SW480 (cell line): ENCODE measurements at places on chromosomes 1 and 21.

- DNase-seq = peak; percentile 8
Measured at GRCh38 chr1:112704391-112704933, 2.5 kb downstream of the RHOC start.

- no peak for DNase-seq
Measured at GRCh38 chr21:41410767-41411448, 15.1 kb upstream of the MX1 start.

- peak; percentile 35 for DNase-seq
Measured at GRCh38 chr1:198088360-198089071, 68.3 kb upstream of the NEK7 start.

- DNase-seq = no peak
Measured at GRCh38 chr1:207424570-207425131, 29.5 kb upstream of the CR2 start.

DNA sequence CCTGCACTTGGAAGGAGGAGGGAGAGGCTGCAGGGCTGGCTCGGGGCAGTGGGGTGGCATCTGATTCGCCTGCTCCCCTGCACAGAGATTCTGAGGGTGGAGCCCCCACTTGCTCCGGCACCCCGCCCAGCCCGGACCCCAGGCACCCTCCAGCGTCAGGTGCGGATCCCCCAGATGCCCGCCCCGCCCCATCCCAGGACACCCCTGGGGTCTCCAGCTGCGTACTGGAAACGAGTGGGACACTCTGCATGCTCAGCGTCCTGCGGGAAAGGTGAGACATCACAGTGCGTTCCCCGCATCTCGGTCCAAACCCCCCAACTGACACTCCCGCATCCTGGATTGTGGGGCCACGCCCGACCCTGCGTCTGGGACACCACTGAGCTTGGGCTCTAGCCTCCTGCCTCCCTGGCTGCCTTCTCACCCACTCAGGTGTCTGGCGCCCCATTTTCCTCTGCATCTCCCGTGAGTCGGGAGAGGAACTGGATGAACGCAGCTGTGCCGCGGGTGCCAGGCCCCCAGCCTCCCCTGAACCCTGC, 7.9 kb downstream of the ADAMTSL4 start:
- no peak for DNase-seq

DNA sequence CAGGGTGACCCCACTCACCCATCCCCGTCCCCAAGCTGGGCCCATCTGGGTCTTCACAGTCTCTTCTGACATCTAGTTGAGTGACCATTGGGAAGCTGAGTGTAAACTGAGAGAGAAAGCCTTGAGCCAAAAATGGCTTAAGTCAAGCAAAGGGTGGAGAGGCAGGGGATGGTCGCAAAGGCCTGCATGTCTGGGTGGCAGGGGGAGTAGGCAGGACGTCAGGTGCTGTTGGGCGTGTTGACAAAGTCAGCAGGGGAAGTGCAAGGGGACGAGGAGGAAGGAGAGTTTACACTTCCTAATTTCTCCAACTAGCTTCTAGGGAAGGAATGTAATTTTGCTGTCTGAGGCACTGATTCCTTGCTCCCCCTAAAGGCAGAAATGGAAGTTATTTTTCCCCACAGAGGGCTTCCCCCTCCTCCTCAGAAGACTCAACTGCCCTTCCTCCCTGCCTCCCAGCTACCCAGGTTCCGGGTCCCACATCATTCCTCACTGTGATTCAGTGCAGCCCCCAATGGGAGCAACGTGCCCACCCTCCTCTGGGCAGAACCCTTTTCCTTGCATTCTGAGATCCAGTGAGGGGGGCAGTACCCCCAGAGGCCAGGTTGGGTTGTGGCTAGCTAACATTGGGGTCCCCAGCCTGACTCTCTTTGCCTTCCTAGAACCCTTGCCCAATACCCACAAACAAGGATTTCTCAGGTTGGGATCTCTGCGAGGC, 1.2 kb upstream of the ADORA1 start:
- DNase-seq = no peak

DNA sequence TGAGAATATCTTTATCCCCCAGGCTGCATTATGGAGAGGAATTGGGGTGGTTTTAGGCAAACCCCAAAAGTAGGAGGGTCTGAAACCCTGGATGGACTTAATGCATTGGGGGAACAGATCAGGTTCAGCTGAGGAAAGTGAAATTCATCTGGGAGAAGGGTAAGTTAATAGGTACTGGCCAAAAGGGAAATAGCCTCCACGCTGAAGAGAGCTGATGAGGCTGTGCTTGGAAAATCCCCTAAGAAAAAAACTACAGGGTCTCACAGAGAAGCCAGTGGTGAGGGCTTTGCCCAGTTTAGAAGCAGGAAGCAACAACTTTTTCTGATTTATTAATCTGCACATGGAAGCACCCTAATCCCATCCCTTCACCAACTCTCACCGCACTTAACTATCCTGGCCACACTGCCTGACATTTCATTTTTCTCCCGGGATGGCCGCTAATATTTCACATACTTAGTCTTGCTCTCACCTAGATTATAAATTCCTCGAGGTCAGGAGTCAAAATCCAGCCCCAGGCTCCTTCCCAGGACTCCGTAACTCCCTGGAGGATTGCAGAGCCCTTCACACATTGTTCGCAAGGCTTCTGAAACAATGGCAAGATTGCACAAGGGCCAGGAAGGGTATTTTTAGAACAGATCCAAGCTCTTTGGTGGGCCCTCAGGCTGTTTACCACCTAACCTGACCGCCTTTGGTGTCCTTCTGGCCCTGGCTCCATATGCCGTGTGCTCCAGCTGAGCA, 60.9 kb upstream of the TARBP1 start:
- DNase-seq = no peak

DNA sequence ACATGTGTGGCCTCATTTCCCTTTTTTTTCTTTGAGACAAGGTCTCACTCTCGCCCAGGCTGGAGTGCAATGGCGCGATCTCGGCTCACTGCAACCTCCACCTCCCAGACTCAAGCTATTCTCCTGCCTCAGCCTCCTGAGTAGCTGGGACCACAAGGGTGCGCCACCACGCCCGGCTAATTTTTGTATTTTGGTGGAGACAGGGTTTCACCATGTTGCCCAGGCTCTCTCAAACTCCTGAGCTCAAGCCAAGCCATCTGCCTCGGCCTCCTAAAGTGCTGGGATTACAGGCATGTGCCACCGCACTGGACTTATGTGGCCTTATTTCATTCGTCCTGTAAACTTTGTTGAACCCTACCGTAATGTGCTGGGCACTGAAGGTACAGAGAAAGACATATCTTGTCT, 569 bp upstream of the WARS2 start:
- peak; percentile 2 for DNase-seq

GRCh38 chr1:171159148-171159547, 26.0 kb upstream of the FMO2 start:
- no peak for DNase-seq

GRCh38 chr1:197285526-197286205, 17.6 kb downstream of the CRB1 start:
- DNase-seq = peak; percentile 81

DNA sequence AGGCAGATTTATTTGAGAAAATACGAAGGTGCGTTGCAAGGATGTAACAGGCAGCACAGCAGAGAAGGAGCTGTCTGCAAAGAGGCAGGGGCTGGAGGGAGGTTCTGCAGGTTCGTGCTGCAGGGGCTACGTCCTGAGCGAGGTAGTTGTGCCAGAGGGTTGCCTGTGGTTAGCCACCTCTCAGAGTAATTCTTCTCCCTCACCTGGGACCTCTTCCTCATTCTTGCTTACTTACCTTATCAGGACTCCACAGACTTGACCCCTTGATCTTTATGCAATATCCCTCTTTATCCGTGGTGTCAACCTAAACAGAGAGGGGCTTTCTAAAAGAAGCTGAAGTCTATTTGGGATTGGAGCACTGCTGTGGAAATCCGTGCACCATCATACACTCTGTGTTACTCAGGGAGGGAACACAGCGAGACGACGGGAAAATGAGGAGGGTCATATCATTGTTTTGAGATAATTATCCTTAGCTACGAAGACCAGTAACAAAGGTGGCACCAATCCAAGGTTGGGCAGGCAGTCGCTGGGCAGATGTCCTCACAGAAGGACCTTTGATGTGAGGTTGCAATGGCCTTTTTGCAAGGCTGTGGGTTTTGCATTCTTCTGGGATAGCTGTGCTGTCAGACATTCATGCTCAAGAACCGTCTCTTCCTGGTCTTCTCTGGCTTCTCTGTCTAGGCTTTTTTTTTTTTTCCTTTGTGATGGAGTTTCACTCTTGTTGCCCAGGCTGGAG, 82.8 kb downstream of the WDR4 start:
- peak; percentile 71 for DNase-seq

DNA sequence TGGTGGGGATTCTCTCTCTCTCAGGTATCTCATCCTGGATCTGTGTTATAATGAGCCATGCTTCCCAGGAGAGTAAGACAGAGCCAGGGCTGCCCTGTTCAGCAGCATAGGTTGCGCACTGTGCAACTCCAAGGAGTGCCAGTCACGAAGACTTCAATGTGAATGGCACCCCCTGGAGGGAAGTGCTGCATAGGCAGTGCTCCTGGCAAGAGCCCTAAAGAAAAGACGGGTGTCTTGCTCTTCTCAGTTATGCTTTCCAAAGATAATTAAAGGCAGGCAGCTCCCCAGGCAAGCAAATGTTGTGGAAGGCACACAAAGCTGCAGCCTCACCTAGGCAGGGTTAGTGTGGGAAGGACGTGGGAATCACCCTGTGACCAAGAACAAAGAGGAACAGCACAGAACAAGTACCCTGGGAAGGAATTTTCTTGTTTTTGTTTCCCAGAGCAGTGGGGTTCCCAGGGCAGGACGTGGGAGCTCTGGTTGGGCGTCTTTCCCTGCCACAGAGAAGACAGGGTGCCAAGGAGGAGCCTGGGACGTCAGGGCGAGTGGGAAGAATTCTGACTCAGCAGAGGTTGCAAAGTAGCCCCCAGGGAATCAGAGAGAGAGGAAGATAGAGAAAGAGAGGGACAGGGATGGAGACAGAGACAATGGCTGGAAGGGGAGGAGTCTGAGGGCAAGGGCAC, 120.9 kb downstream of the KCNN3 start:
- no peak for DNase-seq

DNA sequence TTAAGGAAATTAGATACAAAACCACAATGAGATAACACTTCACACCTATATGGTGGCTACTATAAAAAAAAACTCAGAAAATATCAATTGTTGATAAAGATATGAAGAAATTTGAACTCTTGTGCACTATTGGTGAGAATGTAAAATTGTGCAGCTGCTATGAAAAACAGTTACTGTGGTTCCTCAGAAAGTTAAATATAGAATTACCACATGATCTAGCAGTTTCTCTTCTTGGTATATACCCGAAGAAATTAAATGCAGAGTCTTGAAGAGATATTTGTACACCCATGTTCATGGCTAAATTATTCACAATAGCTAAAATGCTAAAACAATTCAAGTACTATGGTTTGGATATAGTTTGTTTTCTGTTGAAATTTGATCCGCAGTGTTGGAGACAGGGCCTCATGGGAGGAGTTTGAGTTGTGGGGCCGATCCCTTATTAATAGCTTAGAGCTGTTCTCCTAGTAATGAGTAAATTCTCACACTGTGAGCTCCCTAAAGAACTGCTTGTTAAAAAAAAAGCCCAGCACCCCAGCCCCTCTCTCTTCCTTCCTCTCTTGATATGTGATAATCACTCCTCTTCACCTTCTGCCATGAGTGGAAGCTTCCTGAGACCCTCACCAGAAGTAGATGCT, 1412.1 kb downstream of the PLA2G4A start:
- no peak for DNase-seq

- peak; percentile 53 for DNase-seq
Measured at GRCh38 chr1:66996018-66996682, 57.8 kb downstream of the SLC35D1 start.

DNA sequence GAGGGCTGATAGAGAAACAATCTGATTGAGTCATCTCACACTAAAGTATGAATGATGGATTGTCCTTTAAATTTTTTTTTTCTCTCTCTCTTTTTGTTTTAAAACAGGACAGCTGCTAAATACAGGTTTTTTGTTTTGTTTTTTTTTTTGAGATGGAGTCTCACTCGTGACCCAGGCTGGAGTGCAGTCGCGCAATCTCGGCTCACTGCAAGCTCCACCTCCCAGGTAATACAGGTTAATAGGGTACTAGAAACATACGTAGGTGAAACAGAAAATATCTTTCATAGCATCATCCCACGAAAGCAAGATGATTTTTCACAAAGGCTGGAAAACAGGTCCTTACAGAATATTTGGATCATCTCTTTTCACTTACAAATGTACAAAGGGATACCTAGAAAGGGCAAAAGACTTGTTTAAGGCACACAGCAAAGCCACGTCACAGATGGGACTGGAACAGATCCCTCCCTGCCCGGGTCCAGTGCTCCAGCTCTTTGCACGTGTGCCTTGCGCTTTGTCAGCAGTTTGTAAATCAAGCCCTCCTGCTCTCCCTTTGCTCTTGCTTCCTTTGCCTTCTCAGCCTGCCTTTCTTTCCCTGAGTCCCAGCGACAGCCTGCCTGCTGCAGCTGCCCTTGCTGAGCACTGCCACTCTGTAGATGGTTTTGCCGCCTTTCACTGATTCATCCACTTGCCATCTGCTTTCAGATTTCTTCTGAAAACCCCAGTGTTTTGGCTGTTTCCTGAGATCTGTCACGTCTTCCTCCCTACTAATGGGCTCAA, 171.3 kb upstream of the BEND5 start:
- no peak for DNase-seq

DNA sequence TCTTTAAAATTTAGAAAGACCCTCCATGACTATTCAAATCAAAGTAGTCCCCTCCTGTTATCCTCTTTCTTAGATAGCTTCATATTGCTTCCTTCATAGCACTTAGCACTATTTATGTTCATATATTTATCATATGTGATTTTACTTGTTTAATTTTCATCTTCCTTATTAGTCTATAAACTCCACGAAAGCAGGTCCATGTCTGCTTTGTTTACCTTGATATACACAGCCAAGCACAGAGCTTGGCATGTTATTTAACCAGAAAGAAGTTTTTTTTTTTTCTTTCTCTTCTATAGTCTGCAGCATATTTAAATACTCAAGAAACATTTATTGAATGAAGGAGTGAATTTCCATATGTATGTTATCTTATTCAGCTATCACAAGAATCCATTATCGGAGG, 36.0 kb downstream of the SCP2 start:
- no peak for DNase-seq

DNA sequence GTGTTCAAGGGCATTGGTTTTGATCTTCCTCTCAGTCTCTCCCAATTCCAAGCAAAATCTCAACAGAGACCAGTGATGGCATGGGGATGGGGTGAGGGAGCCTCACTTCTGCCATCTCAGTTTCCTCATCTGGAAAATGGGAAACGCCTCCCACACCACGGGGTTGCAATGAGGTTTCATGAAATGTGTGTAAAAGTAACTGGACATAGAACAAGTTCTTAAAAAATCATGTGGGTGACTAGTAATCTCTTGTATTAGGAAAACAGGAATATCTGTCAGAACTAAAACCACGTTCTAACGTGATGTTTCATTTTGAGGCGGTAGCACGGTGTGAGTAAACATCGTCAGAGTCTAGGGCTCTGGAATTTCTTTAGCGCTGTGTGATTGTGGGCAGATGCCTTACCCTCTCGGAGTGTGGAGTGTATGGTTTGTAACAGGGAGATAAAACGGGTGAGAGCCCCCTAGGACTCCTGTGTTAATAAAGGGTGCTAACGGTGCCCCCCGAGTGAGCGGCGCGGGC, 55.5 kb upstream of the DNAJC6 start:
- no peak for DNase-seq

DNA sequence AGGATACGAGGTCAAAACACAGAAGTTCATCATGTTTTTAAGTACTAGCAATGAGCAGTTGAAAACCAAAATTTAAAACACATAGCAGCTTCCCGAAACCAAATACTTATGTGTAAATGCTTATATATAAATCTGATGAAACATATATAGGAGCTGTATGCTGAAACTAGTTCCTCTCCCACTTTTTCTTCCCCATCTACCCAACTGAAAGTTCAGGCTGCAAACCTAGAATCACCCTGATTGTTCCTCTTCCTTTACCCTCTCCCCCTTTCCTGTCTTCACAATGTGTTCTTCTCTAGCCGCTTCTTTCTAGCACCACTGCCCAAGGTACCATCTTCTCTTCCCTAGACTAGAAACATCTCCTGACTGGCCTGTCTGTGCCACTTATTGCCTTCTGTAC, 90.6 kb downstream of the ST3GAL3 start:
- DNase-seq = no peak
